ENCODE measurements at places on chromosomes 4 and X. TPM values are rescaled to one million over a fixed set of nuclear protein-coding genes. Genes with fewer than 3 reads are reported as not detected.

GRCh38 chr4:111984169-111984819 lies 161.0 kb upstream of the FAM241A start:
- no peak for DNase-seq
- H3K36me3 ChIP-seq = no peaks in the 10 kb centered on the region
- H3K27me3 ChIP-seq = peaks cover 22% of the 10 kb centered on the region
- H3K27ac ChIP-seq = no peak overlapping the region
- H3K4me1 ChIP-seq = no peaks in the 10 kb centered on the region

GRCh38 chr4:127781300-127782024 lies 660 bp upstream of the HSPA4L start:
- H3K27ac ChIP-seq = no peak overlapping the region
- peaks cover 21% of the 10 kb centered on the region for H3K4me1 ChIP-seq
- peak; percentile 51 for DNase-seq
- peaks cover 3% of the 10 kb centered on the region for H3K36me3 ChIP-seq
- H3K4me3 ChIP-seq = peak overlapping the region; percentile 90
- peaks cover 65% of the 10 kb centered on the region for H3K27me3 ChIP-seq

DNA sequence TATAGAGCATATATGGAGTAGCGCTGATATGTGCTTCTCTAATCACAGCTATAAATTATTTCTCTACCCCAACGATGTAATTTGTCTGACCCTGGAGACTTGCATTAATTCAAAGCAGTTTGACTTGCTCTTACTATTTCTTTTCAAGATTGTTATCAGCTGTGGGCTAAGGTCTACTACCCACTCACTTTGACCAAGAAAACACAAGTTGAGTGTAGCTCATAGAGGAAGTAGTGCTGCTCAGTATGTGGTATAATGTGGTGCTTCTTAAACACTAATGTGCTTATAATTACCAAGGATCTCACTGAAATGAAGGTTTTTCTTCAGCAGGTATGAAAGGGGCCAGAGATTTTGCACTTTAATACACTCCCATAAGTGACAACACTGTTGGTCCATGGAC lies 70.1 kb downstream of the INPP4B start:
- DNase-seq = no peak
- H3K27ac ChIP-seq = no peak overlapping the region
- H3K27me3 ChIP-seq = no peaks in the 10 kb centered on the region
- H3K36me3 ChIP-seq = no peaks in the 10 kb centered on the region
- H3K4me3 ChIP-seq = no peak overlapping the region

DNA sequence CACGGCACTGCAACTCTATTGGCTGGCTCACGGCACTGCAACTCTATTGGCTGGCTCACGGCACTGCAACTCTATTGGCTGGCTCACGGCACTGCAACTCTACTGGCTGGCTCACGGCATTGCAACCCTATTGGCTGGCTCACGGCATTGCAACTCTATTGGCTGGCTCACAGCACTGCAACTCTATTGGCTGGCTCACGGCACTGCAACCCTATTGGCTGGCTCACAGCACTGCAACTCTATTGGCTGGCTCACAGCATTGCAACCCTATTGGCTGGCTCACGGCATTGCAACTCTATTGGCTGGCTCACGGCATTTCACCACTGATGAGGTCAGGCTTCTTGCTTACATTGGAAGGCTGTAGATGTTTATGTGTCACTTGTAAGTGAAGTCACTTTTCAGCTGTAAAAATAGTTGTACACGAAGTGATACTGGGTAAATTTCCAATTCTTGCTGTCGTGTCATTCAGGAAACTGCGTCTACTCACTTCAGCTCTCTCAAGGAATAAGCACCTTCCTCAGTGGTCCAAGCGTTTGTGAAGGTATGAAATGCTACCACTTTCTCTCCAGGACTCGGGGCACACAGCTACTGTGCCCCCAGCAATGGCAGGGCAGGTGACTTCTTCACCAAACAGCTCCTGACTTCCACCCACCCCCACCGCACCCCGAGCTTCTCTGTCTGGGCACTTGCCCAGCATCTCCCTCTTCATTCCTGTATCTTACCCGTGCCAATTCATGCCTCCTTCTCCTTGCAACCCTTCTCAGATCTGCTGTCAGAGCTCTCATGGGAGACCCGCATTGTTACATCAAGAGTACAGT lies 141.3 kb downstream of the AFAP1 start:
- DNase-seq = no peak
- no peaks in the 10 kb centered on the region for H3K27me3 ChIP-seq
- peaks cover 10% of the 10 kb centered on the region for H3K36me3 ChIP-seq
- peaks cover 5% of the 10 kb centered on the region for H3K4me1 ChIP-seq

DNA sequence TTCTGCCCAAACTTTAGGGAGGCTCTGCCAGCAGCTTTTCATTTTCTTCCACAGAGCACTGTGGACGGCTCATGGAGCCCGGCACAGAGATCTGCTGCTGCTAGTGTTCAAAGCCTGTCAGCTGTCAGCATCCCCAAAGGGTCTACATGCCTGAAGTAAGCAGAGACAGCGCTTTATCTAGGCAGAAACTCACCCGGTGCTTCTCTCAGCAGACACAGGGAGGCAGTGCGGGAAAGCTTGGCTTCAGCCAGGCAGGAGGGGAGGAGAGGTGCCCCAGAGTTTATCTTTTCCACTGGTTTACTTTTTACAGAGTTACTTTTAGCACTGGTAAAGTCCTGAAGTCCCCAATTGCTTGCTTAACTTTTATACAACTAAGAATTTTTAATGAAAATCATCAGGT lies 339.3 kb downstream of the NKX6-1 start:
- no peak for DNase-seq
- H3K27me3 ChIP-seq = peaks cover 10% of the 10 kb centered on the region
- no peaks in the 10 kb centered on the region for H3K4me1 ChIP-seq
- no peak overlapping the region for H3K4me3 ChIP-seq

- no peaks in the 10 kb centered on the region for H3K36me3 ChIP-seq
- no peak for DNase-seq
- peaks cover 65% of the 10 kb centered on the region for H3K27me3 ChIP-seq
- H3K4me3 ChIP-seq = no peak overlapping the region
Measured at GRCh38 chrX:112571388-112571787, 108.3 kb downstream of the LHFPL1 start.

DNA sequence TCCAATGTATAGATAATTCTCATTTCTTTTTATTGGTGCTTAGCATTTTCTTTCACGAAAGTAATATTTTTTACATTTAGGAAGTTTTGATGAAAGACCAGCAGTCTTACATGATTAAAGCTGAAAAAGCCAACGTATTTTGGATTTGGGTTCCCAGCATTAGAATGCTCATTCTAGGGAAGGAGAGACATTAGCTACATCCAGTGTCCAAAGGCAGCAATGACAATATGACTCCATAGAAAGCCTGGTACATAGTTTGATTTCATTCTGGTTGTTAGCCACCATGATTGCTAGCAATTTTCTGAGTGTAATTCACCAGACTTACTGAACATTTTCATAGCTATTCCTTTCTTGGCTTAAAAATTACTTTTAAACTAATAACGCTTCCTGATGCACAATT lies 1397.5 kb downstream of the PCDH7 start:
- no peaks in the 10 kb centered on the region for H3K27me3 ChIP-seq
- no peak overlapping the region for H3K27ac ChIP-seq
- no peak for DNase-seq
- no peaks in the 10 kb centered on the region for H3K36me3 ChIP-seq

DNA sequence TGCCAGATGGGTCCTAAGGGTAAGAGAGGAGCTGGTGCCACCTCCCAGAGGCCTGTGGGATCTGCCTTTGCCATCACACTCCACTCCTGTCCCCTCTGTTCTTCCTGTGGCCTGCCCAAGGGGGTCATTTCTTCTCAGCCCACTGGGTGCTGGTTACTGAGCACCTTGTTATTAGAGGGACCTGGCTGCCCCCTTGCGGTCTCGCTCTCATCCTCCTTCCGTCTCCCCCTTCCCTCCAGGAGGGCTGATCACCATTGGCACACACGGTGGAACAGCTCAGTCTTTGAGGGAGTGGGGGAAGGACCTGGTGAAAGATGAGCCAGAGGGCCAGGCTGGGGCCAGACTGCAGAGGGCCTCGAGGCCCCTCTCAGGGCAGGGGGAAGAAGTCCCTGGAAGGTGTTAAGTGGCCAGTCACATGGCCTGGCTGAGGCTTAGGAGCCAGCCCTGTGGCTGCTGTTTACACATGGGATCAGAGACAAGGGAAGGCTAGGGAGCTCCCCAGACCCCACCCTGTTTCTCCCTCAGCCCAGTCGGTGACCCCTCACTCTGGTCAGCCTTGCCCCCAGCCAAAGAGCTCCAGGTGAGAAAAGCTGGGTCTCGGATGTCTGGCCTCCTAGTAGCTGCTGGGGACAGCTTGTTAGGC lies 68.1 kb downstream of the MTMR1 start:
- no peak for DNase-seq
- no peak overlapping the region for H3K27ac ChIP-seq
- H3K36me3 ChIP-seq = peaks cover 4% of the 10 kb centered on the region
- H3K27me3 ChIP-seq = peaks cover 6% of the 10 kb centered on the region
- no peaks in the 10 kb centered on the region for H3K4me1 ChIP-seq
- H3K4me3 ChIP-seq = no peak overlapping the region

DNA sequence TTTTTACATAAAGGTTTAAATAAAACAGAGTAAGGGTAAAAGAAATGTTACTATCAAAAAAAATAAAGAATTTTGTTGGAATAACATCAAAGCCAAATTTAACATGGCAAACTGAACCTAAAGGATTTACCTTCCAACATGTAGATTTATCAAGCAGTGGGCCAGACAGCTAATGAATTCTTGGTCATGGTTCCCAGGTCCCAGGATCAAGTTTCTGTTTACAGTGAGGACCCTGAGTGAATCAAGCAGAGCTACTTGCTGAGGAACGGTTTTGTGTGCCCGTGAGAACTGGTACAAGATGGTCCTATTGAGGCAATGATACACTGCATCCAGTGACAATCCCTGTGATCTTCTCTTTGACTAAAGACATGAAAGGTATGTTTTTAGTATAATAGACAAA lies 157.1 kb downstream of the CDS1 start:
- H3K4me3 ChIP-seq = no peak overlapping the region
- H3K27me3 ChIP-seq = no peaks in the 10 kb centered on the region

DNA sequence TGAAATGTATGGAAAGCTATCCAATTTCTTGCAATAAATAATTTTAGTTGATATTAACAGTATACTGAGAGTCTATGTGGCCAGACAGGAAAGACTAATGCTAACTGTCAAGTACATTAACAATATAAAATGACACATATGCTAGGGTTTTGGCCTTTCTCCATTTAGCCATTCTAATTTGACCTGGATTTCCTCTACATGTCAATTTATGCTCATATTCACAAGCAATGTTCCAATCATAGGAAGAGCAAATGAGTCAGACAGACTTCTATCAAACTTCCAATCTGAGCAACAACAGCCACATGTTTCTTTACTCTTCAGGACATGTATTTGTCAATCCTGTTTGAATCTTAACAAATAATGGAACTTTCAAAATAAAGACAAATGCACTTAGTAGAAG lies 53.6 kb downstream of the CORIN start:
- peaks cover 1% of the 10 kb centered on the region for H3K36me3 ChIP-seq
- no peak overlapping the region for H3K4me3 ChIP-seq
- DNase-seq = no peak
- no peaks in the 10 kb centered on the region for H3K4me1 ChIP-seq
- H3K27me3 ChIP-seq = peaks cover 26% of the 10 kb centered on the region
- H3K27ac ChIP-seq = no peak overlapping the region

GRCh38 chrX:123308658-123309057 lies 124.6 kb downstream of the GRIA3 start:
- H3K4me1 ChIP-seq = no peaks in the 10 kb centered on the region
- no peaks in the 10 kb centered on the region for H3K27me3 ChIP-seq
- H3K36me3 ChIP-seq = no peaks in the 10 kb centered on the region
- no peak for DNase-seq
- no peak overlapping the region for H3K4me3 ChIP-seq
- H3K27ac ChIP-seq = no peak overlapping the region

DNA sequence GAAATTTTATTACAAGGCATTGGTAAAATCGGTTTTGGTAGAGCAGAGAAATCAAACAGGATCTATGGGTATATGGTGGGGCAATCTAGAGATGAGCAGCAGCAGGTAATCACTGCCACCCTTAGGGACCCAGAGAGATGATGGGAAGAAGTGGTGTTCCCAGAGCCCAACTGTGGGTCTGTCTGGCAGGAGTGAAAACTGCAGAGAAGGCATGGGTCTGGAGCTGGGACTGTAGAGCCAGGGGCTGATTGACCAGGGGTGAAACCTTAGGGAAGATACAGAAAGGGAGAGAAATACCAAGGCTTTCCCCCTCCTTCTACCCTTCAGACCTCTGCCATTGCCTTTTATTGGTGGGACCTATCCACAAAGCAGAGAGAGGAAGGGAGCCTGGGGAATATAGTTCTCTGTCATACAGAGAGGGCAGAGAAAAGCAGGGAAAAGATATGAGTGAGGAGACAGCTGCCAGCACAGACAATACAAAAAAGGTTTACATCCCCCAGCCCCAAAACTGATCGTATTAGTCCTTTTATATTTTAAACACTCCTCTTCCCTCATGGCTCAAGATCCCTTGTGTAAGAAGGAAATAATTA lies 28.7 kb downstream of the PDLIM5 start:
- H3K4me1 ChIP-seq = peaks cover 6% of the 10 kb centered on the region
- H3K4me3 ChIP-seq = no peak overlapping the region
- no peaks in the 10 kb centered on the region for H3K36me3 ChIP-seq
- no peaks in the 10 kb centered on the region for H3K27me3 ChIP-seq

GRCh38 chr4:8703401-8703696 lies 110.8 kb downstream of the CPZ start:
- no peak overlapping the region for H3K27ac ChIP-seq
- no peaks in the 10 kb centered on the region for H3K36me3 ChIP-seq

DNA sequence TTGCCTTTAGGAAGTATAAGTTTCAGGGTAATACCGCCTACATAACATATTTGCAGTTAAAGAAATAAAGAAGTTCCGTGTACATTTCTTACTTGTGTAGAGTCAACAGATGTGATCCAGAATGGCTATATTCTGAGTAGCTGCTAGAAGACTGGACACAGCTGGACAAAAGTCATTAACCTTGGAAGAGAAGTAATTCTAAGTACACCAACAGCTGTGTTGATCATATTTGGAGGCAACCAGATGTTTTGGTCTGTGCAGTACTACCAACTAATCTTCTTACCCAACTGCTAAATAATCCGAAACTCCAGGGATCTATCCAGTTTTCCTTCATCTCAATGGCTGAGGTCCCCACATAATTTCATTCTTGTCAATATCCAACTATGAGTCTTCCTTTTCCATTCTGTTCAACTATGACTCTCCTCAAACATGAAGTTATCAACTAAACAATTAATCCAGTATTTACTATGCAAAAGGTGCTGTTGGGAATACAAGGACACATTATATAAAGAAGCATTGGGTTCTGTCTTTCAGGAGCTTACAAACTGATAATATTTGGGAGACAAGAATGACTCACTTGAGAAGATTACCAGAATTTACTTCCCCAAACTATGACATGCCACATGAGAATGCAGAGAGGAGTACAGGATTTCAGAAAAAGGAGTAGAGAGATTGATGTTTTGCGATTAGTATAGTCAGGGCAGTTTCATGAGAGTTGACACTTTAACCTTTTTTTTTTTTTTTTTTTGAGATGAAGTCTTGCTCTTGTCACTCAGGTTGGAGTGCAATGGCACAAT lies 78.2 kb downstream of the COL4A6 start:
- H3K27ac ChIP-seq = no peak overlapping the region

- H3K27me3 ChIP-seq = peaks cover 18% of the 10 kb centered on the region
- H3K36me3 ChIP-seq = no peaks in the 10 kb centered on the region
- H3K4me3 ChIP-seq = no peak overlapping the region
- H3K27ac ChIP-seq = no peak overlapping the region
- DNase-seq = no peak
Measured at GRCh38 chr4:76570141-76570973, 135.3 kb downstream of the SHROOM3 start.

The PDZD4 gene
- total RNA-seq = 0.82 TPM

The NEUROG2 gene
- 0.23 TPM for total RNA-seq

The SAP30 gene
- total RNA-seq = 18.1 TPM

Data from activated T-cell treated with anti-CD3 and anti-CD28 coated beads, Interleukin-2, amount 50 U/mL, for 72 hours (primary cell).